ENCODE measurements at places on chromosomes 5 and 9. TPM values are rescaled to one million over a fixed set of nuclear protein-coding genes. Genes with fewer than 3 reads are reported as not detected.
A peak's percentile ranks its signal among the peaks of the same experiment; 100 is the strongest.

Gene SH3GL2
- total RNA-seq: 7.7 TPM

GRCh38 chr9:134422301-134423090, 96.2 kb downstream of the RXRA start:
- DNase-seq: no peak

- DNase-seq: no peak
Measured at GRCh38 chr5:36879274-36880033, 2.9 kb downstream of the NIPBL start.

- no peak for DNase-seq
Measured at GRCh38 chr5:78819166-78819565, 165.9 kb downstream of the ARSB start.

Gene NIPAL4
- not detected for total RNA-seq

Gene CDC20B
- 0.16 TPM for total RNA-seq

DNA sequence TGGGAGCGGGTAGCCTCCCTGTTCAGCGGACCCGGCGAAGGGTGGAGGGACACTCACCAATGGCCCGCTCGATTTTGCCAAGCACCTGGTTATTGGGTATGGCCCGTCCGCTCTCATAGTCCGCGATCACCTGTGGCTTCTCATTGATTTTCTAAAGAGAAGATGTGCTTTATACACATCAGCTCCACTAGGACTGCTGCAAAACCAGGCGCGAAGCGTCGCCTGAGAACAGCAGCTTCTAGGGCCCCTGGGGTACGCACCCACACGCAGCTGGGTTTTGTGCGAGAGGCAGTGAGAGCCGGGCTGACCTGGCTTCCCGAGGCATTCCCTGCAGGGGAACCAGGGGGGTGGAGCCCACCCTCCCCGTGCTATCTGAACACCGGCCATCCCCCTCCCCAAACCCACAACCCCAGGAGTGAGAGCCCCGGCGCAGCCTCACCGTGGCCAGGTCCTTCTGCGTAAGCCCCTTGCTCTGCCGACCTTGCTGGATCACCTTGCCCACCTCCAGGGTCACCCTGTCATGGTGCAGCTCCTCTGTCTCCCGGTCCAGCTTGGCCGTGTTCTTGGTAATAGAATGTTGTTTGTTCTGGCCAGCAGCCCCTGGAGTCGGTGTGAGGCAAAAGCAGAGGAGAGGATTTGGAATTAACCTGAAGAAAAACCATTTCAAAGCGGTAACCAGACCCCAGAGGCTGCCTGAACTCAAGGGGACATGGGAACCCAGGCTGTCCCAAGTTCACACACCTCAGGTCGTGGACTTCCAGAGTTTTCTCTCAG, 3.1 kb downstream of the EDF1 start:
- peak; percentile 29 for DNase-seq

GRCh38 chr9:104961701-104962359, 33.9 kb upstream of the ABCA1 start:
- DNase-seq: no peak

DNA sequence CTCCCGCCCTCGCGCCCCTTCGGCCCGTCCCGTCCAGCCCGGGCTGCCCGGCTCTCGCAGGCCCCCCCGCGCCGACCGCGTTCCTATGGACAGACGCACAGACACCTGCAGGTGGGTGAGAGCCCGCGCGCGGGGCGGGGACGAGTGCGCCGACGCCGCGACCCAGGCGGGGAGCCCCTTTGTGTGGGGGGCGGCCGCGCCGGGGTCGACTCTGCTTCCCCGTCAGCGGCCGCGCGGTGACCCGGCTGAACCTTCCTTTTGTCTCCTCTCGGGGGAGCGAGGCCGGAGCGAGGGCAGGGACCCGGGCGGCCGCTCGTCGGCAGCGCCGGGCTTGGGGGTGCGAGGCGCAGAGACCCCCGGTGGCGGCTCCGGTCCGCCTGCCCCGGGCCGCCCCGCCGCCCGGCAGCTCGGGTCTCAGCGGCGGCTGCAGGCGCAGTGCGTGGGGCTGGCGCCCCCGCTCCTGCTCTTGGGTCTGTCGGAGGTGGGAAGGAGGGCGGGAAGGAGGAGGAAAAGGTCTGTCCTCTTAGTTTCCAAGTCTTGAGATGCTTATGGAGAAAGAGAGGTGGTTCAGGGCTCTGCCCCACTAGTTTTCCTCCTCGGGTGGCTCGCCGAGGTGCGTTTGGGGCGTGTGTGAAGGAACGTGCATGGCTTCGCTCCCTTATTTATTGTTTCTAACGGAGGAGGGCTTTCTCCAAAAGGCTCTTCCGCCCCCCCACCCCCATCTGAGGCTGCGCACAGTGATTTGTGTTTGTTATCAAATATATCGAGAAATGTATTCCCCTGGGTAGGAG, 576 bp downstream of the KIAA1958 start:
- DNase-seq: peak; percentile 82

DNA sequence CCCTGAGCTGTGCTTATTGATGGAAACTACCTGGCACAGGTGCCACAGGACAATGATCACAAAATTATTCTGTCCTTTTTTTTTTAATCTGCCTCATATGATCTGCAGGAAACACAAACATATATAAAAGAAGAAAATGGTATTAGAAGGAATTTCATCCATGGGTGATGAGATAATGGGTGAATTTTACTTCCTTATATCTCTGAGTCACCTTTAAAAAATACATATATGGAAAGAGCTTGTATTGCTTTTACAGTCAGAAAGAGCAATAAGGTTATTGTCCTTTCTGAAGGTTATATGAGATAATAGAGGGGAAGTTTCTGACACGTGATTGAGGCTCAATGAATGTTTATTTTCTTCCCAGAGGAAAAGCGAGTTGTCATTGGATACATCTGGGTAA, 31.6 kb downstream of the NEURL1B start:
- no peak for DNase-seq

- DNase-seq: peak; percentile 76
Measured at GRCh38 chr9:136693490-136694162, 6.4 kb upstream of the AGPAT2 start.

Gene C5
- 59.5 TPM for total RNA-seq

Gene GLRA1
- not detected for total RNA-seq

- DNase-seq: no peak
Measured at GRCh38 chr5:150638488-150639376, 1.7 kb upstream of the SYNPO start.

GRCh38 chr9:87545858-87546257, 48.2 kb downstream of the DAPK1 start:
- no peak for DNase-seq

All from endodermal cell (in vitro differentiated cells).